ENCODE measurements at places on chromosomes 3 and 15.

GRCh38 chr15:75030023-75030413, 6.6 kb downstream of the PPCDC start:
- DNase-seq = no peak

DNA sequence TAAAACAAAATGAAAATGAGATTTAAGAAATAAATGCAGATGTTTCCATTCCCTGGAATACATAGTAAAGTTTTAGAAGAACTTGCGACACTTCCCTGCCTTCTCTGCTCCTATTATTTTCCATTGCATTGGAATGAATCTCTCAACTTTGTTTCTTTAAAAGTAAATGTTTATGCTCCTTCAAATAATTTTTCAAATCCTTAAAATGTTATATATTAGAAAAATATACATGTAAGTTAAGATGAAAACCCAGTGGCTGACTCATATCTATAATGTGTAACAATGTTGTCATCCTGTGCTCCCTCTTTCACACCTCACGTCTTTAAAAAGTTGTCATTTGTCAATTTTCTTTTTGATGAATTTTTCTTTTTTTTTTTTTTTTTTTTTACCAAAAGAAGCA, 3.6 kb downstream of the RBMS3 start:
- no peak for DNase-seq

- no peak for DNase-seq
These were observed 457.8 kb downstream of the FOXP1 start for GRCh38 chr3:71125738-71126137.

DNA sequence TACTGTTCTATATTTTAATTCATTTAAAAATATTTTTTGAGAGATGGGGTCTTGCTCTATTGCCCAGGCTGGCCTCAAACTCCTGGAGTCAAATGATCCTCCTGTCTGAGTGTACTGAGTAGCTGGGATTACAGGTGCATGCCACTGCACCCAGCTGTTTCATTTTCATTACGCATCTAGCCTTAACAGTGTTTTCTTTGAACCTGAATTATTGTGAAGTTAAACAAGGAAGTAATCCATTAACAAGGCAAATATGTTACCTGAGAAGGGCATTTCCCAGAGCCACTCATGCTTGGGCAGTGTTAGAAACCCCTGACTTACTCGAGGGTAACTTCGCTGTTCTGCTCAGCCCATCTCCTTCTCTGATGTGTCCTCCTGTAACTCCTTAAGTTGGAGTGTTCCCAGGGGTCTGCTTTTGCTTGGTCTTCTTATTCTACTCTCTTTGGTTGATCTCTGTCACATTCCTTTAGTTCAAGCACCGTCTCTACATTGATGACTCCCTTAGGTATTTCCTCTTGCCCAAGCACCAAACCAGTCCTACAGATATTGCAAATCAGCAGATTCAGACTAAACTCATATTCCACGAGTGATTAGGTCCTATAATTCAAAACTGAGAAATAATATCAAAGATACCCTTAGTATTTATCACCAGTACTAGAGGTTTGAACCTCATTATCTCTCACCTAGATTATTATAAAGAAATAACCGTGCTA, 107.9 kb downstream of the STAC start:
- no peak for DNase-seq

DNA sequence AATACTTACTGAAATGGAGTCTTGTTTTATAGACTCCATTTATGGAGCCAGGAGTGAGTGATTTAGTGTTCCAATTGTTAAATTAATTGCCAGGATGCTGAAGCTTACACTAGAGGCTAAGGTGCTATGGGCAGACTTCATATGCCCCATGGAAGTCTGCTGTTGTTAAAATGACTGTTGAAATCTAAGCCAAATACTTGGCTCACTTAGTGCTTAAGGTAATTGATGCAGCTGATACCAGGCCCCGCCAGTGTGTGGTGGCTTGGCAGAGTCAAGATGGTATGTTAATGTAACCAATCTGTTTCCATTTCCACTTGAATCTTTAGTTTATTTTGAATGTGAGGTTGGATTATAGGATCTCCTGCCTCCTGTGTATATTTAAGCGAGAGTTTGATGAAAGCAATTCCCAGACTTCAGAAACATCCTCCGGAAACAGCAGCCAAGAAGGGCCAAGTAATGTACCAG, 187.1 kb downstream of the ITPR1 start:
- DNase-seq = no peak

DNA sequence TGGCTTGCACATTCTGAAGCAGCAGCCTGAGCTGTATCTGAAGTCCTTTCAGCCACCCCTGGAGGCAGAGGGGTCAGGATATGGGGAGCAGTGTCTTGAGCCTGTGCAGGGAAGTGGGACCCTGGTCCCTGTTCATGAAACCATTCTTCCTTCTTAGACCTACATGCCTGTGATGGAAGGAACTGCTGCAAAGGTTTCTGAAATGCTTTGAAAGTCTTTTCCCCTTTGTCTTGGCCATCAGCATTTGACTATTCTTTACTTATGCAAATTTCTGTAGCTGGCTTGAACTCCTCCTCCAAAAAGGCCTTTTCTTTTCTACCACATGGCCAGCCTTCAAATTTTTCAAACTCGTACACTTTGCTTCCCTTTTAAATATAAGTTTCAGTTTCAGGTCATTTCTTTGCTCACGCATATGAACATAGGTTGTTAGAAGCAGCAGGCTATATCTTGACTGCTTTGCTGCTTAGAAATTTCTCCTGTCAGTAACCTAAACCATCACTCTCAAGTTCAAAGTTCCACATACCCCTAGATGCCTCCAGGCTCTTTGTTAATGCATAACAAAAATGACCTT, 62.3 kb downstream of the GALK2 start:
- DNase-seq = no peak

DNA sequence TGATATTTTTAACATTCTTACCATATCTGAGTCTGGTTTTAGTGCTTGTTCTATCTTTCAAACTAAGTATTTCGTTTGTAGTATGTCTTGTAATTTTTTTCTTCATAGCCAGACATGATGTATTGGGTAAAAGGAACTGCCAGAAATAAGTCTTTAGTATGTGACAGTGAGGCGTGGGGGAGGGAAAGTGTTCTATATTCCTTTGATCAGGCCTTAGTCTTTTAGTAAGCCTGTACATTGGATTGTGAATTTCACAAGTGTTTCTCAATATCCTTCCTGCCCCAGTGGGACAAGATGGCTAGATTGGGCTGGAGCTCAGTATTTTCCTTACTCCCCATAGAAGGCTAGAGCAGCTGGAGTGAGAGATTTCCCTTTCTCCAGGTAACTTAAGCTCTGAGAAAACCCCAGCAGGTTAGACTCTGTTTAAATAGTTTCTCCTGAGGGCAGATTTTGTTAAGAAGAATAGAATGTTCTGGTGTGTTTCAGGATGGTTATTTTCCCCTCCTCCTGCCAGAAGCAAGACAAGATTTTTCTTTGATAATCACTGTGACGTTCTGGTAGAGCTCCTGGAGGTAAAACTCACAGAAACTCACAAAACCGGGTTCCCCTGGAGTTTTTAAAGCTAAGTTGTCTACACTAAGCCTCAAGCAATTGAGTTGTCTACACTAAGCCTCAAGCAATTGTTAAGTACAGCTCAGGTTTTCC, 140.7 kb upstream of the ARPP21 start:
- no peak for DNase-seq

GRCh38 chr3:88443066-88443465, 293.3 kb downstream of the C3orf38 start:
- DNase-seq = no peak

DNA sequence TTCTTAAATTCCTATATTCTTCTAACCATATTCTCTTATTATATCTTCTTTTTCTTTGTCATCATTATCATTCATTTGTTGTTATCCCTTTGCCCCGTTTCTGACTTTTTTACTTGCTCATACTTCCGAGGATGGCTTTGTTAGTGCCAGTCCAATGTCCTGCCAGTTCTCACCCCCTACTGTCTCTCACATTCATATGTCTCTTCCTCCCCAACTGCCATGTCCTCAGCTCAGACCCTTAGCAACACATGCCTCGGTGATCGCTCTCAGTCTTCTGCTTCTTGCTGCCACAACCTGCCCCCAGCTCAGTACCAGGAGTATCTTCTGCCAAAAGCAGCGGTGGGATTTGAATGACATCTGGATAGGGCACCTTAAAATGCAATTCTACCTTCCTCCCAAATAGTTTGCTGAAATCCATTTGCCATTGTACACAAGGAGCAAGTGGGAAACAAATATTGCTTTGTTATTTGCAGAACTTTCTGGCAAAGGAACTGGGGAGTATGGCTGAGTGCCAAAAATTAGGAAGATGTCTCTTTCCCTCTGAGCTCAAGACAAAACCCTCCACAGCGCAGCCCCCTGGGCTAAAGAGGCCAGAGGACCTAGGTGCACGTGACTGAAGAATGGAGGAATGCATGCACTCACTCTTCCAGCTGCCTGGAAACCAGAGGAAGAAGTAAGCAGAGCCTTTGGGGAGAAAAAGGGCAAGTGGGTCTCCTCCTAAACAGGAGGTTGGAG, 57.7 kb upstream of the CTNNB1 start:
- DNase-seq = no peak

DNA sequence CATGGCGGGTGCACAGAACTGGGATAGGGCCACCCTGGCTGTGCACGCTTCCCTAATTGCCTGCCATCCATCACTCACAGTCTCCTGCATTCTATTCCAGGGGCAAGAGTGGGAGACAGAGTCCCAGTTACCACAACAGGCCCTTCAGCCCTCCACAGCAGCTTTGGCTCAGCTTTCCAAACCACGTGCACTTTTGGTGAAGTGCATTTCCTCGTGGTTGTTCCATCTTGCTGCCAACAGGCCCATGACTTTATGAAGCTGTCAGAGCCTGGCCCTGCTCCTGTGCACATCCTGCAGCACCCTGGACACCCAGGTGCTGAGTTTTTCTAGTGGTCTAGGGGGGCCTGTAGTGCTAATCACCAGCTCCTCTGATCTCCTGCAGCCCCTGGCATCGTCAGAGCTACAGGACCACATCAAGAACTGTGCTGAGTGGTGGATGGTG, 110.2 kb downstream of the ADCY5 start:
- DNase-seq = no peak

GRCh38 chr15:69677403-69677802, 224.8 kb downstream of the RPLP1 start:
- DNase-seq = no peak
